Activated T-cell treated with anti-CD3 and anti-CD28 coated beads, Interleukin-2, amount 50 U/mL, for 72 hours (primary cell): ENCODE measurements at places on chromosomes 3 and 15.

DNA sequence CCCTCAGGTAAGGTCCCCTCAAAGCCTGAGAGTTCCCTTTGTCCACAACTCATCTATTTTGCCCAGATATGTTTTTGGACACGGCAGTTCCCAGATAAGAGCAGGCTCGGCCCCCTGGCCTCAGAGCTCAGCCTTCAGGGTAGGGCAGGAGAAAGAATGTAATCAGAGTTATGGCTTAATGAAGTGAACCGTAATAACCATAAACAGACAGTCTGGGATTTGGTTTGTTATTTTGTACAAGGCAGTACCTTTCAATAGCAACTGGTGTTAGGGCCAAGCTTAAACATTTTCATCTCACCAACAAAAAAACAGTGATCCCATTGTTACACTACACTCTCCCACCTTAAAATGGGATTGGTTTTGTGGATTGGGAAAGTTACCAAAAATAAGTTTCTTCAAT is 12.2 kb upstream of the ALDH1A3 start:
- no peak for DNase-seq
- no peaks in the 10 kb centered on the region for H3K4me1 ChIP-seq
- H3K4me3 ChIP-seq: no peak overlapping the region
- peaks cover 16% of the 10 kb centered on the region for H3K27me3 ChIP-seq
- H3K36me3 ChIP-seq: no peaks in the 10 kb centered on the region

GRCh38 chr3:61578667-61579367 is 17.4 kb downstream of the PTPRG start:
- H3K27me3 ChIP-seq: peaks cover 7% of the 10 kb centered on the region
- DNase-seq: no peak
- no peak overlapping the region for H3K27ac ChIP-seq
- H3K4me1 ChIP-seq: no peaks in the 10 kb centered on the region

DNA sequence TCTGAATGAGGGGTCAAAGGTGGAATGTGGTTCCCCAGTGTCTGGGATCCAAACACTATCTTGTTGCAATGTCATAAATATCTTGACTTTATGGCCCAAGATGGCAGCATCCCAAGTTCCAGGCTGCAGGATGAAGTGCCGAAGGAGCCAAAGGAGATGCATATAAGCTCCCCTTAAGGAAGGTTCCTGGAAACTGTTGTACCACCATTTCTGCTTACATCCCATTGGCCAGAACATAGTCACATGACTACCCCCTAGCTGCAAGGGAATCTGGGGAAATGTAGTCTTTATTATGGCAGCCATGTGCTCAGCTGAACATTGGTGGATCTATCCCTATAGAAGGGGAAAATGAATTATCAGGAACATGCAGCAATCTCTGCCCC is 54.3 kb downstream of the BDH1 start:
- no peak for DNase-seq
- H3K4me3 ChIP-seq: no peak overlapping the region
- no peaks in the 10 kb centered on the region for H3K36me3 ChIP-seq
- no peak overlapping the region for H3K27ac ChIP-seq

GRCh38 chr3:56782906-56783305 is 18.8 kb downstream of the ARHGEF3 start:
- H3K4me3 ChIP-seq: peak overlapping the region; percentile 66
- no peaks in the 10 kb centered on the region for H3K27me3 ChIP-seq
- DNase-seq: peak; percentile 35
- H3K27ac ChIP-seq: peak overlapping the region; percentile 98

DNA sequence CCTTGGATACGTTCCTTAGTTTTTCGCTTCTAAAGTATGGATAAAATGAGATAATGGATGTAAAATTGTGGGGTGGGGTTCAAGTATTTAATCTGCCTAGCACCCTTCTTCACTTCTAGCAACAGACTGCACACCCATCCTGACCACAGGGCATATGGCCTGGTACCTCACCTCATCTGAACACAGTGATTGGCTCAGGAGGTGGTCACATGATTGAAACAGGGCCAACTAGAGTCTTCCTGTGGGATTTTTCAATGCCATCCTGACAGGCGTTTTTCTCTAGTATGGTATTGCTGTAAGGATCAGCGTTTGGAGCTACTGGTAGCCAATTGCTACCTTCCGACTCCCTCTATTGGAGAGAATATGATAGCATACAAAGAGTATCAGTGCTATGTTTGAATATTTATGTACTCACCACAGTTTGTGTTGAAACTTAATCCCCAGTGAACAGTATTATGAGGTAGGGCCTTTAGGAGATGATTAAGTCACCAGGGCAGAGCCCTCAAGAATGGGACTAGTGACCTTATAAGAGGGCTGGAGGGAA is 172.2 kb downstream of the PPM1L start:
- H3K4me3 ChIP-seq: no peak overlapping the region
- peaks cover 5% of the 10 kb centered on the region for H3K4me1 ChIP-seq
- no peak overlapping the region for H3K27ac ChIP-seq

- H3K36me3 ChIP-seq: no peaks in the 10 kb centered on the region
- DNase-seq: no peak
- no peak overlapping the region for H3K27ac ChIP-seq
Measured at GRCh38 chr3:32681811-32682210, 3.2 kb upstream of the CNOT10 start.

DNA sequence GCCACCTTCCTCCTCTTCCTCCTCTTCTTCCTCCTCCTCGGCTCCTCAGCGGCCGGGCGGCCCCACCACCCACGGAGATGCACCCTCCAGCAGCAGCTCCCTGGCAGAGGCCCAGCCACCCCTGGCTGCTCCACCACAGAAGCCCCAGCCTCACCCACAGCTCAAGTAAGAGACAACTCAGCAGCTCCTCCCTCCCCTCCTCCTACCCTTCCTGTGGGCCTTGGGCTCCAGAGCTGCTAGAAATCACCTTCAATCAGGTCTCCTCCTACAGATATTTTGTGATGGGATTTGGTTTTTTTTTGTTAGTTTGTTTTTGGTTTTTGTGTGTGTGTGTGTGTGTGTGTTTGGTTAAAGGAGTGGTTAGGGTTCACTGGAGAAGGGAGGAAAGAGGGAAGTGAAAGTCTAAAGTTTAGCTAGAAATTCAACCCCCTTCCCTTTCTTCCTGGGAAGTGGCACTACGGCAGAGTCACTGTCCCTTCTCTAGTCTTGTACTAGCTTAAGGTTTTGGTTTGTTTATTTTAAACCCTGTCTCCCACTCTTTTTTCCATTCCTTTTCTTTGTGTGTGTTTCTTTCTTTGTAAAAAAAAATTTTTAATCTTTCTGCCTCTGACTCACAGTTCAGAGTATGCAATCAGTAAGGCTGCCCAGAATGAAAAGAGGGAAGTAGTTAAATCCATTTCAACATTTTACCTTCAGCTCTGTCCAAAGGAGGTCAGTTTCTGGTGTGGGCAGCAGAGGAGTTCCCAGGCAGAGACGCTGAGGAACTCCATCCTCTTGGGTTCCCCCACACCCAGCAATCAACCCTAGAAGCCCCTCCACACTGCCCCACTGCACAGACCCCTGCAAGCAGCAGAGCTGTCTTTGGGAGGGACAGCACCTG is 29.0 kb upstream of the TIMP4 start:
- DNase-seq: peak; percentile 93
- peak overlapping the region; percentile 96 for H3K27ac ChIP-seq
- H3K4me3 ChIP-seq: peak overlapping the region; percentile 86
- no peaks in the 10 kb centered on the region for H3K36me3 ChIP-seq
- H3K27me3 ChIP-seq: peaks cover 6% of the 10 kb centered on the region
- peaks cover 78% of the 10 kb centered on the region for H3K4me1 ChIP-seq

- no peak overlapping the region for H3K27ac ChIP-seq
- no peaks in the 10 kb centered on the region for H3K27me3 ChIP-seq
- no peak for DNase-seq
- H3K36me3 ChIP-seq: no peaks in the 10 kb centered on the region
- H3K4me3 ChIP-seq: no peak overlapping the region
Measured at GRCh38 chr3:161691677-161692076, 195.1 kb downstream of the OTOL1 start.

- H3K4me3 ChIP-seq: no peak overlapping the region
- H3K27ac ChIP-seq: no peak overlapping the region
- no peaks in the 10 kb centered on the region for H3K27me3 ChIP-seq
- no peak for DNase-seq
Measured at GRCh38 chr3:157107644-157108133, 52.3 kb downstream of the CCNL1 start.

DNA sequence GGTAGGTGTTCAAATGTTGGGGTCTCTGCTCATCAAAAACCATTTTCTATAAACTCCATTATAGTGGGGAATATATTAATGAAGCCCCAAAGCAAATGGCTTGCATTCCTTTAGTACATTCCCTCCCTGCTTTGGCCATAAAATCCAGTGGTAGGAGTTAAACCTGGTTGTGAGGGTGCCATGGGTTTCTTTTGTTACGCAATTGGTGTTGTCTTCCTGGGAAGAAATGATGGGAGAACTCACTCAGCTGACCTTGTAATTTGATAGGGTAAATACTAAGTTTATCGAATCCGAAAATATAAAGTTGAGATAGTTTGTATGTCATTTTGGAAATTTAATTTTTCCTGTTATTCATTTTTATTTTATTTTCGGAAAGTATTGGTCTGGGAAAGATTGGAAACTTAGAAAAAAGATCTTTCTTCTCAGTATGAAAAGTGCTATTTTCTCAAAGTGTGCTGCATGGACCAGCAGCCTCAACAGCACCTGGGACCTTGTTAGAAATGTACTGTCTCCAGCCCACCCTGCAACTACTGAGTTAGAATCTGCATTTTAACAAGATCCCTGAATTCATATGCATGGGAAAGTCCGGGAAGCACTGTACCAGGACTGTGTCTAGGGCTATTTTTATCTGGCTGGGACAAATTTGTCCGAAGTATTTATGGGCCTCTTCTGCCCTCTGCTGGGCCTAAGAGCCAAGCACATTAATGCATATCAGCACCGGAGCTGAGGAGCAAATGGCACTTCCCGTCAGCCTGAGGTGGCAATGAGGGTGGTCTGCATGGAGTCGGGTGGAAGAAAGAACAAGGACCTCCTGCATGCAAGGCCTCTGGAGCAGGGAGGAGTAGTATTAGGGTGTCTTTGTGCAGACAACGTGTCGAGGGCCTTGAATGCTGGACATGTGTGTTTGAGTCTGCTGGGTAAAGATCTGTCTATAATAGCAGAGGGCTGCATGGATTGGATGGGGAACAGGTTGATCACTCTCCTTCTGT is 54.7 kb downstream of the FAM81A start:
- H3K4me1 ChIP-seq: no peaks in the 10 kb centered on the region
- H3K27me3 ChIP-seq: no peaks in the 10 kb centered on the region
- no peaks in the 10 kb centered on the region for H3K36me3 ChIP-seq
- DNase-seq: peak; percentile 41
- H3K4me3 ChIP-seq: no peak overlapping the region

GRCh38 chr3:10932596-10932995 is 60.0 kb upstream of the SLC6A1 start:
- H3K36me3 ChIP-seq: no peaks in the 10 kb centered on the region
- H3K4me1 ChIP-seq: no peaks in the 10 kb centered on the region
- no peak overlapping the region for H3K4me3 ChIP-seq
- H3K27me3 ChIP-seq: peaks cover 7% of the 10 kb centered on the region

GRCh38 chr15:42832576-42832975 is 88.0 kb downstream of the TTBK2 start:
- no peaks in the 10 kb centered on the region for H3K27me3 ChIP-seq
- H3K4me3 ChIP-seq: no peak overlapping the region
- H3K36me3 ChIP-seq: no peaks in the 10 kb centered on the region
- no peak for DNase-seq
- no peaks in the 10 kb centered on the region for H3K4me1 ChIP-seq

DNA sequence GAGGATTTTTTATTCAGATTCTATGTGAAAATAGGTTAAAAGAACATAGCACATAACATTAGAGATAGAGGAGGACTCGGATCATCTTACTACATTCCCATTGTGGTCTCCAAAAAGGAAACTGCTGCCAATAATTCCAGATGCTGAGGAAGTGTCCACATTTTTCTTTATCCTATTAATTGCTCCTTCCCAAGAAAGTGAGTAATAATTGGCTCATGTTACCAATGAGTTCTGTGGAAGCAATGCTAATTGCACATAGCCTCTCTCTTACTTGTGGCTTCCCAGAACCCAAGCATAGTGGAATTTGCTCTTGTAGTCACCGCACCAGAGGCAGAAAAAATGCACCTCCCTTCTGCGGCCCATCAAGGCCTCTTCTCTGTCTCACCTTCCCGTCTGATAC is 208.4 kb downstream of the PLOD2 start:
- H3K27me3 ChIP-seq: no peaks in the 10 kb centered on the region
- no peaks in the 10 kb centered on the region for H3K4me1 ChIP-seq
- H3K27ac ChIP-seq: no peak overlapping the region
- no peak overlapping the region for H3K4me3 ChIP-seq
- no peaks in the 10 kb centered on the region for H3K36me3 ChIP-seq

- H3K4me3 ChIP-seq: no peak overlapping the region
- H3K27me3 ChIP-seq: no peaks in the 10 kb centered on the region
- DNase-seq: no peak
- H3K27ac ChIP-seq: no peak overlapping the region
Measured at GRCh38 chr3:42712688-42713372, 10.2 kb upstream of the HHATL start.
